ENCODE measurements at places on chromosomes 6 and 20.

- DNase-seq = no peak
Measured at GRCh38 chr6:90401933-90402830, 105.5 kb upstream of the BACH2 start.

DNA sequence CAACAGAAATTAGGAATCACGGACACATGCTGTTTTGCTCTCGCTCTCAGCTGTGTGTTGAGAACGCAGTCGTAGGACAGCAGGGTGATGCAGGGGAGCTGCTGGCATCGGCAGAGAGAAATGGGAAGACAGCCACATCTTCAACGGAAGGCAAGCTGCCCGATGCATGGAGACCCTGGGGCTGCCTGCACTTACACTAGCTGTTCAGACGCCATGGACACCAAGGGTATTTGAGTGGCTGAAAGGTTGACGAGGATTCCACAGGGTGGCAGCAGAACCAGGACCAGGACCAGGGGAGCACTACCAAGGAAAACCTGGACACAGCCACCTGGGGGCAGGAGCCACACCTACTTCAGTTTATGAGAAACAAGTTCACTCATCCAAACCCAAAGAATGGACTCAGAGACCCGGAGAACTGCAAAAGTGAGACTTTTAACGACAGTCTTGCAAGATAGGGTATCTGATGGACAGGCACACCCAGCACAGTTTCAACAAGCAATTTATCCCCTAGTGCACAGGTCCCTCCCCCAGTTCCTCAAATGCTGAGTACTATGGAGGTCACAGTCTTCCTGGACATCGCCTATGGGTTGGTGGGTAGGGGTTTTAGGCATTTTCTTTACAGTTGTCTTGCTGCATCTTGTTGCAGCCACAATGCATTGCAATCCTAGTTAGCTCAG lies 56.3 kb upstream of the ENTPD6 start:
- DNase-seq = no peak

- no peak for DNase-seq
Measured at GRCh38 chr6:33295621-33296369, 2.9 kb downstream of the RGL2 start.

- no peak for DNase-seq
Measured at GRCh38 chr20:47011984-47012383, 117.3 kb downstream of the EYA2 start.

DNA sequence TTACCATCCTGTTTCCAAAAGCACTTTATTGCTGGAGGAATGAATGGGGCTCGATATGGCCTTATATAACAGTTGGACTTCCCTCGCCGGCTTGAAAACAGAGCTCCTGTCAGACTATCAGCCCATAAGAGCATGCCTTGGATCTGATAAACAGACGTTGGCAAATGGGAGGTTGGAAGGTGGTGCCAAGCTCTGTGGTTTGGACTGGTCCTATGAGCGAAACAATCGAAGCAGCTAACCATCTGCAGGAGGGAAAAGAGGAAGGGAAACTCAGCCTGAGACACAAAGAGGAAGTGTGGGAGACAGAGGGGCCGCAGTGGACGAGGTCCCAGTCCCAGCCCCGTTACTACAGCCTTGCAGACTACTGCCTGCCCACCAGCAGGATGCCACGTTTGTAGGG lies 92.9 kb downstream of the TFAP2C start:
- DNase-seq = no peak

DNA sequence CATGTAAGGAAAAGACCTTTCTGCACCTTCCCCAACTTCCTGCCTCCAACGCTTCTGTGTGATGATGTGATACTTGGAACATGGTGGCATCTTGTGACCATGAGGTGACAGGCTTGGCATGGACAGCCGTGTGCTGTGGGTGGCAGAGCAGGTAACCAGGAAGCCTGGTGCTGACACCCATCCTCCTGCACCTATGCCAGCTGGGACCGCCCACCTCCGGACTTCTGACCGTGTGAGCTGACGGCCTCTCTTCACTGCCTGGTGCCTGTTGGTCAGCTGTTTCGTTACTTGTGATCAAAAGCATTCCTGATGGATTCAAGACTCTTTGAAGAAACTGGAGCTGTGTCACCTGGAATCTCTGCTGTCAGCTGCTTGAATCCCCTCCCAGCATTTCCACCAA lies 70.3 kb downstream of the TMEM242 start:
- no peak for DNase-seq

DNA sequence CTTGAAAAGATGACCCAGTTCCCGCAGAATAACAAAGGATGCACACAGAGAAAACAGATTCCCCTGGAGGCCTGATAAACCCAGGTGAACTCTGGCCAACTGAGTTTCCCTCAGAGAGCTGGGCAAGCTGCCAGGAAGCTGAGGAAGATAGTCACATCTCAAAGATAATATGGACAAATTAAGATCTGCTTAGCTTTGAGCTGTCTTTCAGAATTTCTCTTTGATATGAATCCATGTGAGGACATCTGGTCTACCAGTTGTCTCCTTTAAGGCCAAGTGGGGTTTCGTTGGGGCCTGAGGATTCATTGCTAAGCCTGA lies 59.5 kb downstream of the ID4 start:
- DNase-seq = no peak

GRCh38 chr6:5086294-5086890 lies 1.3 kb downstream of the PPP1R3G start:
- DNase-seq = no peak

DNA sequence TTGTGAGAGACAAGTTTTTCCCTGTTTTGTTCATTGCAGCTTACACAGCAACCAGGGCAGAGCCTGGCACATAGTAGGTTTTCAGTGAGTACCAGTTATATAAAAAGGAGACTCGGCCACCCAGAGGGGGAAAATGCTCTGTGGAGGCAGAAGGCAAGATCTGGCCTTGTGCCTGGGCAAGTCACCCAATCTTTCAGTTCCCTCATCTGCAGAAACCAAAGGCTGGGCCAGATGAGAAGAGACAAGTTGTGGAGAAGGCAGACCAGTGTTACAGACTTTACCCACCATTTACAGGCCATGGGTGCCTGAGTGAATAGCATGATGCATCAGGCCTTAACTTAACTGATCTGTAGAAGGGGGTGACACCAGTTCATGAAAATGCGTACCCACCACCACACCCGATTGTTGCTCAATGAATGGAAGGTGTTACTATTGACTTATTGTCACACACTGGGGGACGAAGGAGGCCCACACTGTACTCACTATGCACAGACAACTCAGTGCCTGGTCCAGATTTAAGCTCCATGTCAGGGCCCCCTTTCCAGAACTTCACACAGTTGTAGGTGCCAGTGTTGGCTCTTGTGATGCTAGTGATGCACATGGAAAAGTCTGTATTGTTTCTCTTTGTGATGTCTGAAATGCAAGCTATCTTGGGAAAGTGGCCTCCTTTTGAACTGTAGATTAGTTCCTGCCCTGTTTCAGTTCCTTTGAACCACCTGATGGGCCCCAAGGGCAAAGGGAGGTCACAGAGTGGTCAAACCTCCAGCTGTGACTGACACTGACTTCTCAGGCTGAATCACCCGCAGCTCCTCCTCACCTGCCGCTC lies 64.3 kb upstream of the SIRPG start:
- DNase-seq = no peak

DNA sequence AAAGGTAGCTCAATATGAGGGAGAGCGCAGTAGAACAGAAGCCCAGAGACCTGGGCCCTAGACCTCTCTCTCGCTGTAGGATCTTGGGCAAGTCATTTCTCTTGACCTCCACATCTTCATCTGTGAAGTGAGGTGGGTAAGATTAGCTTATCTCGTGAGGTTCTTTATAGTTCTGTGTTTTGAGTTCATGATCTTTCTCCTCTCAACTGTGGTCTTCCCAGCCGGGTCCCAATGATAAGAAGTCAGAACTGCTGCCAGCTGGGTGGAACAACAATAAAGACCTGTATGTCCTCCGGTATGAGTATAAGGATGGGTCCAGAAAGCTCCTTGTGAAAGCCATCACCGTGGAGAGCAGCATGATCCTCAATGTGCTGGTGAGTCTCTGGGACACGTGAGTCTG lies 6.9 kb downstream of the PSMF1 start:
- DNase-seq = no peak

DNA sequence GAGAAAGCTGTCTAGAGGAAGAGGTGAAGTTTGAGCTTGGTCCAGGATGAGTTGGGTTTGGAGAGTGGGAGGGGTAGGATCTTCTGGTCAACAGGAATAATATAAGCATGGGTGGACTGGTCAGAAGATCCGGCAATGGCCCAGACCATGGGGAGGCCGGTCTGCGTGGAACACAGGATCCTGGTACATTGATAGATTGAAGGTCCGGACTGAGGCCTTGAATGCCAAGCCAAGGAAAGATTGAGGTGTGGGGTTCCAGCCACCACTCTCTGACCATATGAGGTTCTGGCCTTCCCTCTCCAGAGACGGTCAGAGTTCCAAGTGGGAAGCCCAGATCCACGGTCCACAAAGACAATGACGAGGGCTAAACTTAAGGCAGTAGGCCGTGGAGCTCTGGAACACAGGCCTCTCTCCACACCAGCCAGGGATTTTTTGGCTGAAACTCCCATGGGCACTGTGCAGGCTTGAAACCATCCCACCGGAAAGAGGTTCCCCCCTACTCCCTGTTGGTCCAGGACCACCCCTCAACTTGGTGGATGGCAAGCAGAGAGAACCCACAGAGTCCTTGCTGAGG lies 3.2 kb downstream of the MDFI start:
- DNase-seq = no peak

GRCh38 chr6:35435074-35435837 lies 16.9 kb upstream of the FANCE start:
- DNase-seq = no peak

DNA sequence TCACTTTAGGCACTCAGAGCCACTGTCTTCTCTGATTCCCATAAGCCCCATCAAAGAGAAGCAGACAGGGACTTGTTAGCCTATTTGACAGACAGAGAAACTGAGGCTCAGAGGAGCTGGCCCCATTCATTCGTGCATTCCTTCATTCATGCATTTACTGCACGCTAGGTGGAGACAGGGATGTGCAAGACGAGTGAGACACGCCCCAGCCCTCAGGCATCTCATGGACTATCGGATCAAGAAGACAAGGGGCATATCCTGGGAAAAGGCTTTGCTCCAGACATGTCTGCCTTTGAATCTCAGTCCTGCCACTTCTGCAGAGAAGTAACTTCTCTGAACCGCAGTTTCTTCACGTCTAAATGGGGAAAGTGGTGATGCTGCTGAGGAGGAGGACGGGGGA lies 54.1 kb downstream of the BPIFB1 start:
- no peak for DNase-seq

DNA sequence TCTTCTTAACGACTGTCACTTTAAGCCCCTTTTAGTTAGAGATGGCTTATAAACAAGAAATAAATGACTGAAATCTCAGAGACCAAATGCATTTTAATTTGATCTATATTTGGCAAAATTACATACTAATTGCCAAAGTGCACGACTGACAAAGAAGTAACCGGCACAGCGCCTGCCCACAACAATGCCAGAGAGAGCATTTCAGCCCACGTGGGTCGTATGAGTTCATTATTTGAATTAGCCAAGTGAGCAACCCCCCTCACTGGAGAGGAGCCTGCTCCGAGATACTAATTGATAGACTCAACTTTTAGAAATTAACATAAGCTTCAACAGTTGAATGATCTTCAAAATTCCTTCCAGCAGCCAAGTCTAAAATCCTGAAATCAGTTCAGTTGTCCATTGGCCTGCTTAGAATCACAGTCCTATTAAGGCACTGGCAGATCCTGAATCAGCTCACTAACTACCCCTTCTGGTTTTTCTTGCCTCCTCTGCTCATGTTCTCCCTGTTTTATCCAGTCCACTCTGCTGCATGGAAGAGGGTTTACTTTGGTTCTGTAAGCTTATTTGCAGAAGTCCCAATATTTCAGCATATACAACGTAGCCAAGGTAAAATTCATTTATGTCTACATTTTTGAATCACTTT lies 519.1 kb upstream of the AGPAT4 start:
- no peak for DNase-seq

DNA sequence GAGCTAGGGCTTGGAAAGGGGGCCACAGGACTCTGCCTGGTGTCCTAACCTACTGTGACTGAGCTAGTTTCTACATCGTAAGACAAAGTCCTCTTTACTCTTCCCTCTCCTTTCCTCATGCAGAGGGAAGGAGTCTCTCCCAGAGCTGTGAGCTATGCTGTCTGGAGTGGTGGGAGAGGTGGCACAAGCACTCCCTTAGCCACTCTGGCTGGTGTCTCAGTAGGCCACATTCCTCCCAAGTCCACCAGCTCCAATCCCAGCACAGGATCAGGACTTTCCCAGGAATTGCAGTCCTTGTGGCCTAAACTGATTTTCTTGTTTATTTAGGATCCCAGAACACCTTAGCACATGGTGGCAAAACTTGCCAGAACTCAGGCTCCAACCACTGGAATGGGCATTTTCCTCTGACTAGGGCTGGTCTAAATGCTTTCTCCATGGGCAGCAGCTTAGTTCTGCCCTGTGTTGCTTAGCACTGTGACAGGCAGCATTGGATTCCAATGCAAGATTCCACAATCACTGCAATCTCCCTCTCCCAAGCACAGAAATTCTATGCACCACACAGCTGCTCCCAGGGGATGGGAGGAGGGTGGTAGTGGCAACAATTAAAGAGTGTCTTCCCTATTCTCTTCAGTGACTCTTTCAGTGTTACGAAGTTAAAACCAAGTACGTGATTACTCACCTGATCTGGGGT lies 733.3 kb downstream of the HACE1 start:
- no peak for DNase-seq

DNA sequence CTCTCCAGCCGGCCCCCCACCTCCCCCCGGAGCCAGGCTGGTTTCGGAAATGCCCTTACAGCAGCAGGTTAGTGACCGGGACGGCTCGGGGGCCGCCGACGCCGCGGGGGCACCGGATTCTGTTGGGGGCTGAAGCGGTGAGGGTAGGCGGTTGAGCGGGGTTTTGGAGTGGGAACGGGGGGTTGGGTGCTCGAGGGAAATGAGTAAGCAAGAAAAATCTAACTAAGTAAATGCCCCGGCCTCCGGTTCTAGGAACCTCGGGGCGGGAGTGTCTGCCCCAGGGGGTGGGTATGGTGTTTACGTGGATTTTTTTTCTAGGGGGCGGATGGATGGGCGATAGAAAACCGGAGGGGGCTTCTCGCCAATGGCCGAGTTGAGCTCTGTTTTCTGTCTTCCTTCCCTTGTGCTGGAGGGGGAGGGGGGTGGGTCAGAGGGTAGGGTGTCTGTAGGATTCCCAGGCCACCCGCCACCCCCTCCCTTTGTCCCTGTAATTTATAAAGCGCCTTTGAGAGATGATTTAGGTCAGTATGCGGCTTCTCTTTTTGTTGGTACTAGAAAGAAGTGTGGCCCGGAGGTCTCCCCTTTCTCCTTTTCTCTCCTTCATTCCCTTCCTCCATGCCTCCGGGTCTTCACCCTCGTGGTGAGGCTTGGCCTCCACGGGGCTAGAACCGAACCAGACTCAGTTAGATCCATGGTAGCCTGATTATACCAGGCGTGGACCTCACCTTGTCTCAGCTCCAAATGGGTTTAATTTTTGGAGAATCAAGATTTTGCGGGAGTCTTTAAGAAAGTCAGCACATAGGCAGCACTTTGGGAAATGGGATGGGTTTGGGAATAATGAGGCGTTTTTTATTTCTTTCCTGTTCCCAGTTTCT lies 2.3 kb downstream of the E2F3 start:
- peak; percentile 26 for DNase-seq

- DNase-seq = no peak
Measured at GRCh38 chr20:1281279-1282057, 15.4 kb downstream of the SNPH start.

Data from stromal cell of bone marrow (primary cell).